ENCODE measurements at places on chromosomes 1 and 21.

- DNase-seq, result no peak
These were observed 52.8 kb upstream of the GOLT1A start for GRCh38 chr1:204266504-204267034.

DNA sequence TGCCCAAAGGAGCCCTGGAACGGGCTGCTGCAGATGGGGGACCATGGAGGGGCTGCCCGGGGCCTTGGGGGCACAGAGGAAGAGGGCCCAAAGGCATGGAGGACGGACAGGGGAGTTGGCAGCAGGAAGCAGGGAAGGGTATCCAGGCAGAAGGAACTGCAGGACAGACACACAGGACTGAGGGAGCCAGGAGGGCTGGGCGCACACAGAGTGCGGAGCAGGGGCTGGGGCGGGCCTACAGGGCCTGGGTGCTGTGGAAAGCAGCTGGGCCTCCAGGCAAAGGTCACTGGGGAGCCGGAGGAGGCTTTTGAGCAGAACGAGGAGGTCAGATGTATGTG is 28.1 kb downstream of the KRTAP10-1 start:
- no peak for DNase-seq

- no peak for DNase-seq
These were observed 67.1 kb downstream of the UBE2T start for GRCh38 chr1:202274611-202275010.

GRCh38 chr1:1357871-1358432 is 403 bp downstream of the MXRA8 start:
- no peak for DNase-seq

DNA sequence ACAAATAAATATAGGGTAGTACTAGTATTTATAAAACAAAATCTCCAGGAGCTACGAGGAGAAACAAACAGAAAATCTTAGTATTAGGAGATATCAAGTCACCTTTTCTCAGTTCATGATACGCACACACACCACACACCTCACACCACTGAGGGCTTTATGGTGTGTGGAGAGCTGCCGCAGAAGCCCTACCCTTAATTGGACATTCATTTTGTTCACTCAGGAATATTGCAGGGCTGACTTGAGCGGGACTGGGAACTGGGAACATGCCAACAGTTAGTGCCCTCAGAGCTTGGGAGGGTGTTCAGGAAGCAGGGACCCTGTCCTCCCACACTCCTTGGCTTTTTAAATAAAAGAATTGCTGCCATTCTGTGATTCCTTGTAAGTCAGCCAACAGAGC is 386.8 kb downstream of the RYR2 start:
- no peak for DNase-seq

- DNase-seq, result no peak
These were observed 4.4 kb upstream of the OR10K1 start for GRCh38 chr1:158457246-158457645.

GRCh38 chr1:58779059-58779754 is 4.6 kb downstream of the JUN start:
- no peak for DNase-seq

DNA sequence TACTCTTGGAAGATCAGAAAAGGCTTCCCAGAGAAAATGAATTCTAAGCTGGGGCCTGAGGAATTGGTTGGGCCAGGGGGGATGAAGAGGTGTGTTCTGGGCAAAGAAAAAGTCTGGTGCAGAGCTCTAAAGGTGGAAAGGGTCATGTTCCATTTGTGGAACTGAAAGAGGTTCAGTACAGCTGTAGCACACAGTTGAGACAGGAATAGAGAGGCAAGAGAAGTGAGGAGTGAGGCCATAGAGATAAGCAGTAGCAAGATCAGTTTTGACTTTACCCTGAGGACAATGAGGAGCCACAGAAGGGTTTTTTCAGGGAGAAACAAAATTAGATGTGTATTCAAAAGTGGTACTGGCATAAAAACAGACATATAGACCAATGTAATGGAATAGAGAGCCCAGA is 30.3 kb upstream of the MUTYH start:
- DNase-seq, result no peak

DNA sequence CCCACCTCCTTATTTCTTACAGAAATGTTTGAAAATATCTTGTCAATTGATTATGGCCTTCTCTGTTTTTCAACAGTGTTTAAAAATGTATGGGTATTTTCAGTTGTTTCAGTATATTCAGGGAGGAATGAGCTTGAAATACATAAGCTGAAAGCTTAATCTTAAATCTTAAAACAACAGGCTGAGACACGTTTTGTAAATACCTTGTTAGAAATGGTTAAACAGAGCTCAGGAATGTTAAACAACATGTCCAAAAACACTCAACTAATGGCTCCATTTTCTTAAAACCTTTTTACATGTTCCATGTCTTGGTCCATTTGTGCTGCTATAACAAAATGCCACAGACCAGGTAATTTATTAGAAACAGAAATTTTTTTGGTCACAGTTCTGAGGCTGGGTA is 953.8 kb upstream of the ADGRL2 start:
- DNase-seq, result no peak

GRCh38 chr1:118773656-118774055 is 214.5 kb downstream of the TBX15 start:
- DNase-seq, result no peak

- no peak for DNase-seq
These were observed 15.6 kb downstream of the FMO1 start for GRCh38 chr1:171263901-171264300.

GRCh38 chr1:202228484-202229122 is 35.0 kb downstream of the LGR6 start:
- no peak for DNase-seq

DNA sequence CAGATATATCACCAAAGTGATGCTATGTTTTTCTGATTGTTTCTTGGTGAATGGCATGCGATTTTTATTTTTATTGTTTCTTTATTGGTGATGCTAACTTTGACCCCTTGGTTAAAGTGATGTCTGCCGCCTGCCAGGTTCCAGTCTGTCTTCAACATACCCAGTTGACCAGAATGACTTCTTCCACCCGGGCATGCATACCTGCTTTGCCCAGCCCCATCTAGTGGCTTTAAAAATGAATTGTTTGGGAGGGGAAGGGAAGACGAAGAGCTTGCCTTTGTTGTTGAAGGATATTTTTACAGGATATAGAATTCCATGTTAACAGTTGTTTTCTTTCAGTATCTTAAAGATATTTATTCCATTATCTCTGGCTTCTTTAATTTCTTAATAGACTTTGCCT is 65.1 kb downstream of the ATG4C start:
- no peak for DNase-seq

GRCh38 chr1:115296981-115297380 is 41.1 kb downstream of the NGF start:
- DNase-seq, result no peak

DNA sequence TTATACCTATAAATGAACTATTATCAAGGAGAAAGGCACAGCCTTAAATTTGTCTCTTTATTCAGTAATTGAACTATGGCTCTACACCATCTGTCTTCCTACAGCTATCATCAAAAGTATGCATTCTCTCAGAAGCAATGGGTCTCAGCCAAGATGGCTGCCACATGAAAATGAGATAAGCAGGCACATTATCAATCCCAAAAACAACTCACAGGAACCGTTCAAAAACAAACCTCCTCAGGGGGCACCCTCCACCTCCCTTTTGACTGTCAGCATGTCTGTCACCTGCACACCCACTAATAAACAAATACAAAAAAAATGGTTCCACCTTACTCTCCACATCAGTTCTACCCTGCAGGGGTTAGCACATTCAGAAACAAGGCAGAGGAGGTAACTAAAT is 23.6 kb downstream of the KIAA0319L start:
- DNase-seq, result no peak

DNA sequence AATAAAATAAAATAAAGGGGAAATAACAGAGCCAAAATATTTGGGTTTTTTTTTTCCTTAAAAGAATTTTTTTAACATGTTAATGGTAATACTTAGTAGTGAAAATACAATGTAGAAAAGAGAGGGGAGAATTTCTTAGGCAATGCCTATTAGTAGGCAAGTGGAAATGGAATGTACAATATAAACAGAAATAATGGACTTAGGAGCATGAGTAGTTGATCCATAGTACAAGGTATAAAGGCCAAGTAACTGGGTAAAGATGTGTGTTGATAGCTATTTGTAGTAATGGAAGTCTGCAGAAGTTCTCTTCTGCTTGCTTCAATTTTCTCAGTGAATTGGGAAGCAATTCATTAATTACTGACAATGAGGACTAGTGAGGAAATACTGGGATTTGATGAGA is 34.4 kb downstream of the TESK2 start:
- no peak for DNase-seq

- DNase-seq, result no peak
These were observed 11.8 kb downstream of the NFYC start for GRCh38 chr1:40703316-40703715.

DNA sequence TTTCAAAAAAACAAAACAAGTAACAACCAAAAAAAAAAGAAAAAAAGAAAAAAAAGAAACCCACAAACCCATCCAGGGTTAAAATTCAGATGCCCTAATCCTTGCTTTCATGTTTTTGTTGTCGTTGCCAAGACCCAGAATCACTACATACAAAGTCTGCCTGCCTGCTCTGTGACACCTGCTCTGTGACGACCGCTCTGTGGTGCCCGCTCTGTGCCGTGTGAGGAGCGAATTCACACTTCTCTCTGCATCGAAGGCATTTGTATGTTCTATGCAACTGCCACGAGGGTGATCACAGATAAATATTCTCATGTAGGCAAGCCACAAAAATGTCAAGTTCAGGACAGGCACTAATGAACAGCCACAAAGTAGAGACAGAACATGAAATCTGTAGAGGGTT is 178.6 kb downstream of the SLC45A1 start:
- no peak for DNase-seq

GRCh38 chr1:243580984-243581383 is 269.1 kb downstream of the AKT3 start:
- DNase-seq, result no peak

DNA sequence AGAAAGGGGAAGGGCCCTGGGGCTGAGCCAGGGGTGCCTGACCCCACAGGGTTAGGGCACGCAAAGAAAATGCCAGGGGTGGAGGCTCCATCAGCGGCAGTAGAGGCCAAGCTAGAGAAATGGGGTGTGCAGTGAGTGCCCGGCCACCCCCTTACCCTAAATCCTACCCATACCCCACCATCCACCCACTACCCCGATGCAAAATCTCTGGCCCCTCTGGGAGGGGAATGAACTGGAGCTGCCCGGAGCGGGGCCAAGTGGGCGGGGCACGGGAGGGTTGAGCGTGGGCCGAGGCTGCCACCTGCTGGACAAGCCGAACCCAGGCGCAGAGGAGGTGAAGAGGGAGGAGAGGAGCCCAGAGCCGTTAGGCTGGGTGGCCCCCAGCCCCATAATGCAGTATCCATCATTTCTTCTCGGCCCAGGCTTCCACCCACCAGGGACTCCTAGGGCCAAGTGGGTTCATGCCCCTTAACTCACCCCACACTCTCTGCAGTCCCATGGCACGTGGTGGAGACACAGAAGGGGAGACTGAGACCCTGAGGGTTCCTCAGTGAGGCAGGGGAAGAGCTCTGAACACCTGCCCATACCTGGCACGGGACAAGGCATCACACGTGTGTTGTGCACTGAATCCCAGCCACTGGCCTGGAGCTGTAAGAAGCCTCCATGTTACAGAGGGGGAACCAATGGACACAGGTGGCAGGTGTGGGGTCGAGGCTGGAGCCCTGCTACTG is 1.4 kb upstream of the C1QC start:
- DNase-seq, result peak; percentile 21

DNA sequence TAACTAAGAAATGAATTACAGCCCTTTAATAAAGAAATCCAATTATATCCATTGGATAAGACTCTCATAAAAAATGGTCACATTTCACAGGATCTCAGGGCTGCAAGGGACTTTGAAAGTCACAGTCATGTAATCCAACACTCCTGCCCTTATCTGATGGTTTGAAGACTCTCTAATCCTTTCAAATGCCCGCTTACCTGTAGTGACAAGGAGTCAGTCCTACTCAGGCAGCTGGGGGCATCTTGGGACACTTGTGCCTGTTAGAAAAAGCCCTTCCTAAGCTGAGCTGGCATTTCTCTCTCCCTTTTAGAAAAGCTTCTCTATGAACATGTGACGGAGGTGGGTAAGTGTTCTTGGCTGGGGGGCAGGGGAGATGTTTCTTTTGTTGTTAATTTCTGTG is 11.0 kb upstream of the ZNF691 start:
- DNase-seq, result no peak

DNA sequence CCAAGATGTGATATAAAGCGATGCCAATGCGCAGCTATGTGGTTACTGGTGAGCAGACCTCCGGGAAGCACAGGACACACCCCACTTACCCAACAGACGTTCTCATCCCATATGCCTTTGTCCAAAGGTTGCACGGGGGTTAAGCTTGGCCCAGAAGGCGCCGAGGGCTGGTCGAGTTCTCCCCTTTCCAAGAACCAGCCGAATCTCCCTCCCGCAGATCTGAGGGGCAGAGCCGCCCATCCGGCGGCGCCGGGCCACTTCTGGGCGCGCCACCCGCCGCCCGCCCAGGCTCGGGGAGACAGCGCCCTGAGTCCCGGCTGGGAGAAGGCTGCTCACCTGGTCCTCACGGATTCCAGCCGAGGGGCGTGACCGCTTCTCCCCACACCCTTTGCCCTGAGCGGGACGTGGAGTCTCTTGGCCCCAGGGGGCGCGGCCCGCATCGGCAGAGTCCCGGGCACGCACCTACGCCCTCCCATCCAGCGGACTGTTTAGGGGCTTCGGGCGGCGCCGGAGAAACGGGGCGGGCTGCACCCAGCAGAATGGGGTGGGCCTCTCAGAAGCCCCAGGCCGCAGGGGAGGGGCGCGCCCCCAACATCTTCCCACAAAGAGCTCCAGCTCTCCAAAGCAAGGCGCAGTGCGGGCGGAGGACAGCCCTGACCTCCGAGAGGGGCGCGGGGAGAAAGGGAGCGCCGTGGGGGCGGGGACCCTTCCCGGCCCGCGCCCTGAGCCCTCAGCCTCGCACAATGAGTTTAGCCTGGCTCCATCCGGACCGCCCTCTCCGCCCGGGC is 615 bp downstream of the GPR161 start:
- no peak for DNase-seq

DNA sequence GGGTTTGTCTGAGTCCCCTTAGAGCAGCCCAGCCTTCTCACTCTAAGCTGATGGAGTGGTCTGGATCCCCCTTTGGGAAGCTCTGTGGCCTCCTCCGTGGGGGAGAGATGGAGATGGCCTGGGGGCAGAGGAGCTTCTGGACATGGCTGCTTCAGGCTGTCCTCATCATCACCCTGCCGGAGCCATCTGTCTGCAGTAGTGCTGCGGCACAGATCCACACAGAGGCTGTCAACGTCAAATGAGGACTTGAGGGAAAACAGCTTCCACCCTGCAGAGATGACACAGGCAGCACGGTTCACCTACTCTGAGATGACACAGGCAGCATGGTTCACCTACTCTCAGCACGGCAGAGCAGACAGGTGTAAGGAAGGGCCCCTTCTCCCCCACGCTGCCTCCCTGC is 134.3 kb downstream of the IGSF21 start:
- DNase-seq, result no peak

- DNase-seq, result no peak
These were observed 47.3 kb upstream of the COL18A1 start for GRCh38 chr21:45357436-45358260.

- DNase-seq, result no peak
These were observed 14.5 kb downstream of the SCYL3 start for GRCh38 chr1:169879034-169879840.

- DNase-seq, result no peak
These were observed 19.6 kb upstream of the TCEA3 start for GRCh38 chr1:23444104-23444533.

- DNase-seq, result no peak
These were observed 56.9 kb upstream of the LBR start for GRCh38 chr1:225484657-225485214.

Data from NCI-H774 (cell line).